ENCODE measurements at places on chromosomes 1 and 21.

- DNase-seq = no peak
Observed at GRCh38 chr1:92910081-92910480, 51.2 kb downstream of the DIPK1A start.

DNA sequence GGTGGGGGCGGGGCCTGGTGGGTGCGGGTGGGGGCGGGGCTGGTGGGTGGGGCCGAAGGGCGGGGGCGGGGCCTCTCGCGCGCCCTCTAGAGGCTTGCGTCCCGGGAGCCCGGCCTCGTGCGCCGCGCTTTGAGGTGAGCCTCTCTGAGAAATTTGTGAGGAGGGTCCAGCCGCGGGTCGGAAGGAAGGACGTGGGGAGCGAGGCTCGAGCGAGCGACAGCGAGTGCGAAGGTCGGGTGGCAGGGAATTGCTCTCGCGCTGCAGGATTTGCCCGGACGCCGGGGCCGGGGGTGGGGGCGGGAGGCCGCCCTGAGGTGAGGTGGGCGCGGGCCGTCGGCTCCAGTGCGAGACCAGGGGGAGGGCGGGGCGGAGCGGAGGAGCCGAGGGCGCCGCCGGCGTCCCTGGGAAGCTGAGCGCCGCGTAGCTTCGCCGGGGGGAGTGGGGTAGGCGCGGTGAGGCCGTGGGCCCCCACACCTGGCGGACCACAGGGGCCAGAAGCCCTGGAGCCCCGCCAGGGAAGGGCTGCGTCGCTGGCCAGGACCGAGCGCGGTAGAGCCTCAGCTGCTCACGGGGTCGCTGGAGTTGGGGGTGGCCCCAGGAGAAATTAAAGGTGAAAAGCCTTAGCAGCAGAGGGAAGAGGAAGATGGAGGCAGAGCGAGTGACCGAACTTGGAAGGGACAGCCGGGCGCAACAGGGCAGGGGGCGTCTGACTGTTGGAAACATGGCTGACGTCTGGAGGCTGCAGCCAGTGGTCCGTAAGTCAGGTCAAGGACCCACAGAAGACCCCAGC lies 754 bp upstream of the LSS start:
- peak; percentile 37 for DNase-seq

GRCh38 chr21:42644223-42645208 lies 8.9 kb upstream of the PDE9A start:
- no peak for DNase-seq

DNA sequence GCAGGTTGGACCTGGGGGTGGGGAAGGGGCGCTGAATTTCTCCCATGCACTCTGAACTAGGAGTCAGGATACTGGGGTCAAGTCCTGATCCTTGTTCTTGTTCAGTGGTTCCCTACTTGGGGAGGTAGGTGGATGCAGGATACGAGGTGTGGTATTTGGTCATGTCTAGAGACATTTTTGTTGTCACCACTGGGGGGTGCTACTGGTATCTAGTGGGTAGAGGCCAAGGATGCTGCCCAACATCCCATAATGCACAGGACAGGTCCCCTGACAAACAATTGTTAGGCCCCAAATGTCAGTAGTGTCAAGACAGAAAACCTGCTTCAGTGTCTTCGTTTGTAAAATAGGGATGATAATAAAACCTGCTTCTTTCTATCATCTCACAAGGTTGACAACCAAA lies 259.0 kb upstream of the FOXD3 start:
- no peak for DNase-seq

DNA sequence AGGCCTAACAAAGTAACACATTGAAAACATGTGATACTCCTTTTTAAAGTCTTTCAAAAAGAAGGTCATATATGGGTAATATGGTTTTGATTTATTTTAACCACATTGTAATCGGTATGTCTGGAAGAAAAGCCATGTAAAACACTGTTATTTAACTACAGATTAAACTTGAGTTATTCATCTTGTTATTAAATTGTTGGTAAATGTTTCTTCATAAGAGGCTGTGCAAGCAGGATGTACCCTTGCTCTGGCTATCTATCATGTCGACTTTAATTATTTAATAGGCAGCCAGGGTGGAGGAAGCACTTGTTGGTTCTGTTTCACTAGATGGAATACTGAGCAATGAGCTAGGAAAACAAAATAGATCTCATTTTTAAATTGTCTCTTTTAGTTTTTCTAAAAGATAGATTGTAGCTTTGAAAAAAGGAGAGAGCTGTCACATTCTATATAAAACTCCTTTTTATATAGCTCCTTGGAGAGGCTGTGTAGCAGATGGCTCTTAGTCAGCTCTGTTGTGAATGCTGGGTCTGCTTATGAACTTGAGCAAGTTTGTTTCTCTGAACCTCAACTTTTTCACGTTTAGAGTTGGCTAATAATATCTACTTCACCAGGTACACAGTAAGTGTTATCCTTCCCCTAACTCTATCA lies 39.5 kb downstream of the LRRC8B start:
- no peak for DNase-seq

DNA sequence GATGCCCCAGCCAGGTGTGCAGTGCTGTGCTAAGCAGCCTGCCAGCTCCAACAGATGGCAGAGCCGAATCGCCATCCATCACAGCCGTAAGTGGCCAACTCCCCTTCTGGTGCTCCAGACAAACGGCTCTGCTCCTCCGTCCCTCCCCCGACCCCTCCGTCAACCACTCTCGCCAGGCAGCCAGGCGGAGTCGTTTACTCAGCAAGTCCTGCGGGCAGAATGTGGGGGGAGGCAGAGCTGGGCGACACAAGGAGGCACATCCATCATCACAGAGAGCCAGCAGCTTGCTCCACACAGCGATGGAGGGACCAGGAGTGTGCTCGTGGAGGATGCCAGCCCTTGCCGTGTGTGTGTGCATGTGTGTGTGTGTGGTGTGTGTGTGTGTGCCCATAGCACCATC lies 206.6 kb upstream of the GRIK3 start:
- DNase-seq = no peak

DNA sequence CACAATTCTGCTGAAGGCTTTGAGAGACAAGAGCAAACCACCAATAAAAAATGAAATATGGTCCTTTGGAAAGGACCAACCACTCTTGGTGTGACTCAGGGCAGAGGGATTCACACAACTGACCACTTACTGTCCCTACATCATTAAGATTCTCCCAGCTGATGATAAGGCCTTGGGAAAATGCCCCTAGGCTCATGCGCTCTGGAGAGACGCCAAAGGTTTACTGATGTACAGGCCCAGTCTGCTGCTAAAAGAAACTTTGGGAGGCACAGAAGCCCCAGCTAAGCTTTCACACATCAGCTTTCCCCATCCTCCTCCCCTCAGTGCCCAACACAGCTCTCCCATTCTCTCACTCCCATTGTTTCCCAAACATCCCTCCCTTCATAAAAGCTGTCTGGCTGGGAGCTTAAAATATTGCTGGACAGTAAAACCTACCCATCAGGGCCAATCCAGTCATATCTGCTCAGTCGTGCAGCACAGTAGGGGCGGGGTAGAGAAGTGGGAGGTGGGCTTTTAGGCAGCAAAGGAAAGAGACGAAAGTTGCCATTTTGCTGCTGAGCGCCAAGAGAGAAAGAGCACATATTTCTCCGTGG lies at the start of gene GJA8:
TSS of gene GJA8 (plus strand) at position 543 of the 593 bp plus-strand sequence. CDS start 5,161 bp downstream, outside the sequence.
- DNase-seq = no peak

GRCh38 chr1:147337040-147337630 lies 94.7 kb downstream of the CHD1L start:
- no peak for DNase-seq

GRCh38 chr21:44908908-44909307 lies 11.8 kb downstream of the ITGB2 start:
- DNase-seq = no peak

DNA sequence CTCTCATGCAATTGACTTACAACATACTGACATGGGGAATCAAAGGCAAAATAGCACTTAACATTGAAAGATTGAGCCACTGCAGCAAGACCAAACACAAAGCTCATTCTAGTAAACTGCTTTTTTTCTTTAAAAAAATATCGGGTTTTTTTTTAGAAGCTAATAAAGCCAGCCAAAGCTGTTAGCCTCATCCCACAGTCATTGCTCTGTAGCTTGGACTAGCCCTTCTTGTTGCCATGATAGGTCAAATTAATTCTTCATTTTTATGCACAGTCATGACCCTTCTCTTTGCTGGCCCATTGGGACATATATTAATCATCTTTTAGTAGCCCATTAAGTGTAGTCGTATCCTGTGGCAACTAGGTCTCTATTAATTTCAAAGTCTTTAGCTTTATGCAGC lies 231.3 kb downstream of the ADGRL2 start:
- DNase-seq = no peak

DNA sequence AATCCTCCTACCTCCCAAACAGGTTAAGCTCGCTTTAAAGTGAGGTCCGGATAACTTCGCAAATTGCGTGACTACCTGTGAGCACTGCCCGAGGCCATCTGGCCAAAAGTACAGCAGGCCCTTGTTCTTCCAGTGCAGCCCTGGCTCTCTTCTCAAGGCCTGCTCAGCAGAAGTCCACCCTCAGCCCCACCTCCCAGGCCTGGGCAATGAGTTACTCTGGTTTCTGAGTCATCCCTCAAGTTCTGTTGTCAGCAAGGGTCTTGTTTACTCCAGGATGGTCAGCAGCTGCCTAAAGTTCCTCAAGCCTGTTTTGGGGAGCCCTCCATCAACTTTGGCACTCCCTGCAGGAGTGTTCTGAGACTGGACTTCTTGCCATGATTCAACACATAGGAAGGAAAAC lies 101.7 kb downstream of the BCAR3 start:
- DNase-seq = no peak

- DNase-seq = peak; percentile 27
Observed at GRCh38 chr1:32413507-32414185, 19.4 kb upstream of the BSDC1 start.

DNA sequence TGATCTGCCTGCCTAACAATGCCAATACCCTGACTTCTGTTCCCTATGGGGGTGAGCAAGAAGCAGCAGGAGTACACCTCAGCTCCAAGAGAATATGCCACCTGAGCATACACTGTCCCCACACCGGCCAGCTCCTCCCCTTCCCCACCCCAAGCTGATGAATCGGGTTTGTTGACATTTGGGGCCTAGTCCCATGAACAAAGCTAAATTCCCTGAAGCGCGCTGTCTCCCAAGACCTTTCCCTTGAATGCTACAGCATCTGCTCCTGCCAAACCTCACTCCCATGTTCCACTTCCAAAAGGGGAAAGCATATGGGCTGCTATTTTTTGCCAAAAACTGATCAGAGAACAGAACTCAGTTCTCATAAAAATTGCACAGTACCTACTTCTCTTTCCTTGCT lies 220.4 kb upstream of the CAMK1G start:
- no peak for DNase-seq

DNA sequence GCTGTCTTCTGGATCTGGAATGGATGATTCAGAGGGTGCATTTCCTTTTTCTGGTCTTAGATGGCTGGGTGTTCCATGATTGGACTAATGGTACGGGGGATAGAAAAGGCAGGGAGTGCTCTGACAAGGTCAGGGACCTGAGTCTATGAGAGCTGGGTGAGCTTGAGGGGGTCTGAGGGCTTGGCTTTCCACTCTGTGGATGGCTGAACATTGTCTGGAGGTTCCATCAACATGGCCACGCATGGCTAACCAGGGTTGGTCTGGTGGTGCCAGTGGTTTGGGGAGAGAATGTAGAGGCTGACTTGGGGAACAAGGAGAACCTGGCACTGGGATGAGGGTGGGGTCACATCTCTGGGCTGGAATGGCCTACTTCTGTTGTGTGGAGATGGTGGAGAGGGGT lies 41.5 kb upstream of the TSPAN2 start:
- DNase-seq = no peak

DNA sequence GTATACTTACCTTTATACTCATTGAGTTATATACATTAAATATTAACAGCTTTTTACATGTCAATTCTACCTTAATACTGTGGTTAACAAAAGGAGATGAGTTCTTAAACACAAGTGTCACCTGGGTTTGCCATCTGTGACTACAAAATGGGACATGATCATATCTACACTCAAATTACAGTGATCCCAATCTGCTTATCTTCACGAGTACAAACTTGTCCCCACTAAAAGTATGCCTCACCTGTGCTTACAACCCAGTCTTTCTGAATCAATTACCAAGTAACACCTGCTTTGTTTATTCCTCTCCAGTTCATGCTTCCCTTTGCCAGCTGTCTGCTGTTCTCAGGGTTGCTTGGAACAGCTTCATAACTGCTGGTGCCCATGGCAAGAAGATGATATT lies 8.8 kb downstream of the CD1E start:
- DNase-seq = no peak

GRCh38 chr1:76725864-76726619 lies 141.2 kb upstream of the ST6GALNAC5 start:
- no peak for DNase-seq

DNA sequence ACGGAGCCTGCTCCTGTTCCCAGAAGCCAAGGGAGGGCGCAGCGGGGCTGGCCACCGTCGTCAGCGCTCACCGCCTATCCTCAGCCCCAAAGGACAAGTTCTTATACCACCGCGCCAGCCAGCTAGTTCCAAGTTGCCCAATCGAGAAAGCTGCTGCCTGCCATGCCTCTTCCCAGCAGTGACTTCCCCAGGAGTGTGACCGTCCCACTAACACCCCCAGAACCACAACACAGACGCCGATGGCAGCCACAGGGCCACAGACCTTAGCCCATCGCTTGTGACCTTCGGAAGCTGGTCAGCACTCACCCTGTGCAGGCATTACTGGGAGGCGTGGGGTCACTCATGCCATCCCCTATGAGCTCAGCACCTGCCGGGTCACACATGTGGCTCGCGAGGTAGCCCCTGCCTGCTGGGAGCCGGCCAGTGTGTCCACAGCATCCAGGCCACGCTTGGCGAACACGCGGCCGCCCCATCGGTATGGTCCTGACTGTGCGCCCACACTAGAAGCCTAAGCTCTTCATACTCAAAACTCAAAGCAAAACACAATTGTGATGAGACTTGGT lies 20.1 kb downstream of the NADK start:
- no peak for DNase-seq

DNA sequence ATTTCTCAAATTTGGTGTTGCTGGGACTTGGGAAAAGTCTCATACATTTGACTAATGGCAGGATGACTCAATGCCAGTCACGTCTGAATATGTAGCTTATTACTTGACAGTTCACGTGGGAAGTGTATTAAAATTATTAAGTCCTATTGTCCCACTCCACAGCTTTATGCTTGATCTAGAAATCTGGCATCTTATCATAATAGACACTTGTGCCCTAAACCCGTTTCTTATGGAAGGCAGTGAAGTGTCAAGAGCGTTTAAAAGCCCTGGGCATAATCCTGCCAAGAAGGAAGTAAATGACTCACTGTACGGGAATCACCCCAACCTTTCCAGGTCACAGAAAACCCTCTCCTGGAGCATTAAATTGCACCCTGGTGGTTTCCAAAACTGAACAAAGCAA lies 207.4 kb downstream of the APP start:
- DNase-seq = no peak

- DNase-seq = peak; percentile 84
Observed at GRCh38 chr1:157090196-157090647, 9.4 kb downstream of the ETV3L start.

DNA sequence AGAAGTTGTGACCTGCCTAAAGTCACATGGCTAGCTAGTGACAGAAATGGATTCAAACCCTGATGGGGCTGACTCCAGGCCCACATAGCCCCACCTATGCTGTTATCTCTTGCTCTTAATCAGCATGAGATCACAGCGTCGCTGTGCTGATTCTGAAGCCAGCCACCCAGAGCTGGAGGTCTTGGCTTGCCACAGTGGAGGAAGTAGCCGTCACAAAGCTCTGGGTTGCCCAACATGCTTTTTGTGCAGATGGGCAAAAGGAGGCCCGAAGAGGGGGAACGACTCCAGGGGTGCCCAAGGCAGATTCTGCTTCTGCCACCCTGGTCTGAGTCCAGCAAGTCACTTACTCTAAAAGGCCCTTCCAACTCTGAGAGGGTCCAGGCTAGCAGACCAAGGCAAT lies 14.7 kb upstream of the MFSD2A start:
- no peak for DNase-seq

- DNase-seq = peak; percentile 82
Observed at GRCh38 chr1:28877132-28877781, 37.1 kb upstream of the EPB41 start.

- DNase-seq = no peak
Observed at GRCh38 chr1:59199719-59200376, 97.0 kb upstream of the FGGY start.
